HuH-7 (cell line): ENCODE measurements at places on chromosomes 4 and X.

- no peak for DNase-seq
These were observed 76.8 kb downstream of the RNF150 start for GRCh38 chr4:141056473-141056872.

GRCh38 chr4:162163892-162164759, at the start of gene FSTL5:
FSTL5 (minus strand) TSS chr4:162164000; CDS start chr4:162111396, 52,604 bp downstream.
- no peak for DNase-seq

- no peak for DNase-seq
These were observed 28.2 kb downstream of the HTT-AS start for GRCh38 chr4:3046162-3046561.

GRCh38 chrX:131725001-131725654, 181.3 kb downstream of the OR13H1 start:
- DNase-seq: no peak

GRCh38 chr4:27198246-27198645, 337.6 kb downstream of the STIM2 start:
- DNase-seq: no peak

GRCh38 chr4:49000806-49001205, 14.7 kb downstream of the CWH43 start:
- no peak for DNase-seq

GRCh38 chrX:20061855-20062254, 54.9 kb downstream of the MAP7D2 start:
- no peak for DNase-seq

- no peak for DNase-seq
These were observed 241.4 kb downstream of the RASL11B start for GRCh38 chr4:53103481-53103880.

- DNase-seq: no peak
These were observed 116.0 kb upstream of the PGRMC2 start for GRCh38 chr4:128403586-128403985.

- DNase-seq: no peak
These were observed 57.0 kb downstream of the RTL9 start for GRCh38 chrX:110415440-110416170.

DNA sequence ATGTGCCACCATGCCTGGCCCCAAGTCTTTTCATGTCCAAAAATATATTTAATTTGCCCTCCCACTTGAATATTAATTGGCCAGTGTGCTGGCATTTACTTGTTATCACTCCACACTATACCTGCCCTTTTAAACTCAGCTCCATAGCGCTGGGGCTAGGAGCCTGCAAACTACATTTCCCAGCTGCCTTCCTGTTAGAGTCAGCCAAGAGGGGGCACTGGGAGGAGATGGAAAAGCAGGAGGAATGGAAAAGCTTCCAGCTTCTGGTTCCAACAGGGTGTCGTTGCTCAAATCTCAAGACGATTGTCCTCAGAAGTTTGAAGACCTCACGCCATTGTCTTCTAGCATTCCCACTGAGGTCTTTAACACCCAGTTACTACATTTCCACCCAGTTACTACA, 315.5 kb downstream of the BCOR start:
- no peak for DNase-seq

DNA sequence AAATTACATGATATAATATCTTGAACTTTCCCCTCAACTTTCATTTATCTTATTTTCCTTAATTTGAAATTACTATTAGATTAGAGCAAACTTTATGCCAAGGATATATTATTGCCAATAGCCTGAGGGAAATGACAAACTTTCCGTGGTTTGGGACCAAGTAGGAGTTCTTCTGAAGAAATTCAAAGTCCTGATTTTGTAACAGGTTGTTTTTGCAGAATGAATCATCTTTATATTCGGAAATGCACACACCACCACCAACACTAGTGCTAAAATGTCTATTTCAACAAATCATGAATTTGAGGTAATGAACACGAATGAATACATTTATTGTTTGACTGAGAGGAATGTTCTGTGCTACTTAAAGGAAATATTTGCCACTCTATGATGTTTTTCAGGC, 226.7 kb downstream of the GRIA2 start:
- DNase-seq: no peak

DNA sequence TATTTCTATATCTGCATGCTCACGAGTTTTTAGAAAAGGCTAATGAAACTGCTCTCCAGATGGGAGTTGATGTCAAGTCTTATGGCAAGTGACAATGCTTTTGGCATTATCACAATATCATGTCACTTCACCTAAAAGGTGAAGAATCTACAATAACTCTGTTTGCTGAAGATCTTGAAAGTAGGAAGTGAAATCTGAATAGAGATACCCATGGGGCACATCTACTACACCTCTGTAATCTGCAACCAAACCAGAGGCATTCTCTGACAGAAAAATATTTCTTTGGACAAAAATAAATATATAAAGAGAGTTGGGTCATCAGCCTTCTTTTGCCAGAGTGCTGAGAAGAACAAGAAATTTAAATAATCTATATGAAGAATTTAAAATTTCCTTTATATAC, 3.9 kb upstream of the VAMP7 start:
- no peak for DNase-seq

- DNase-seq: no peak
These were observed 935.5 kb downstream of the ADGRL3 start for GRCh38 chr4:62135565-62136156.

DNA sequence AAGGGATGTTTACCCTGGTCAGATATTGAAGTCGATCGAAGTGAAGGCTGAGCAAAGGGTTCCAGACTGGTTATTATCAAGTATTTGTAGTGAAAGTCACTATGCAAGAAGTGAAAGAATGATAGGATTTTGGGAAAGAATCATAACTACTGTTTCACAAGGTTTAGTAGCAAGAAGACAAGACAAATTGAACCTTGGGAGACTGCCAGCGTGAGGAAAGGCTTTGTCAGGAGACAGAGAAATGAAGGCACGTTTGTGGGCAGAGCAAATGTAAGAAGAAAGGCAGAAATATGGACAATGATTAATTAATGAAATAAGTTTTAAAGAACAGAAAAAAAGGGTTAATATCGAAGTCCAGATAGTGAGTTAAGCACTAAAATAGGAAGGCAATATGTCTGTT, 456.8 kb downstream of the TRIML1 start:
- no peak for DNase-seq
